ENCODE measurements at places on chromosomes 2 and 18.

GRCh38 chr2:127700527-127701192 lies 637 bp upstream of the SFT2D3 start:
- peak; percentile 98 for DNase-seq

- DNase-seq = no peak
Observed at GRCh38 chr18:5894611-5895298, 567 bp downstream of the TMEM200C start.

GRCh38 chr18:26293982-26294381 lies 67.7 kb downstream of the TAF4B start:
- peak; percentile 15 for DNase-seq

- no peak for DNase-seq
Observed at GRCh38 chr2:226707499-226707898, 92.1 kb downstream of the IRS1 start.

GRCh38 chr2:206028101-206028500 lies 57.9 kb downstream of the INO80D start:
- DNase-seq = no peak

- DNase-seq = no peak
Observed at GRCh38 chr2:218711550-218711929, 905 bp downstream of the TTLL4 start.

DNA sequence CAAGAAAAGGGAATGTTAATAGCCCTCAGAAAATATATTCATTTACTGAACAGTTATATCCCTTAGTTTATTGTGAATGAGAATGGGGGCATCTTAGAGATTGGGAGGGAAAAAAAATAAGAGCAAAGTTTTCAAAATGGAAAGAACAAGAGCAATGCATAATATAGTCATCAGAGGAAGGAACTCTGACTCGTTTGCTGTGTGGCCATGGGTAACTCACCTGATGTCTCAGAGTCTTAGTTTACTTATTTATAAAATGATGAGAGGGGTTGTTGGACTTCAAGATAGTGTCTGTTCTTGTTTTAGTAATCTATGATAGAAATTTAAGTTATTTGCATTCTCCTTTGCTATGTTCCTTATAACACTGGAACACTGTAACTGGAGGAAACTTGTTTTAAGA lies 70.7 kb downstream of the EML4 start:
- no peak for DNase-seq

GRCh38 chr18:2171840-2172625 lies 399.3 kb downstream of the METTL4 start:
- DNase-seq = no peak

- no peak for DNase-seq
Observed at GRCh38 chr2:150832686-150833085, 345.2 kb upstream of the RND3 start.

- no peak for DNase-seq
Observed at GRCh38 chr2:56086336-56086735, 97.5 kb upstream of the CCDC85A start.
